GM19239 (cell line): ENCODE measurements at places on chromosomes 2 and 18.

- no peak for DNase-seq
These were observed 69.3 kb downstream of the BCL11A start for GRCh38 chr2:60484133-60484645.

DNA sequence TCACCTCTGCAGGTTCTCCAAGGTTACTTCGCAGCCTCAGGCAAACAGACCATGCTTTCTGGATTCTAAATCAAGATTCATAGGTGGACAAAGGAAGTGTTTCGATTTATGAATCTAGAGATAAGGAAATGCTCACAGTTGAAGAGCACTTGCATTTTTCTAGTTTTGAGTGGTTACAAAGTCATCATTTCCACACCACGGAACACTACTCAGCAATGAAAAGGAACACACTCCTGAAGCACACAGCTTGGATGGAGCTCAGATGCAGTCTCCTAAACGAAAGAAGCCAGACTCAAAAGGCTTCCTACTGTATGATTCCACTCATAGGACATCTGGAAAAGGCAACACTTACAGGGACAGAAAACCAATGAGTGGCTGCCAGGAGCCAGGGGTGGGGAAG is 31.7 kb downstream of the SDC1 start:
- DNase-seq: no peak

GRCh38 chr2:99101697-99102096 is 39.8 kb upstream of the C2orf15 start:
- no peak for DNase-seq

- no peak for DNase-seq
These were observed 3.8 kb downstream of the C2orf92 start for GRCh38 chr2:97673182-97673914.

DNA sequence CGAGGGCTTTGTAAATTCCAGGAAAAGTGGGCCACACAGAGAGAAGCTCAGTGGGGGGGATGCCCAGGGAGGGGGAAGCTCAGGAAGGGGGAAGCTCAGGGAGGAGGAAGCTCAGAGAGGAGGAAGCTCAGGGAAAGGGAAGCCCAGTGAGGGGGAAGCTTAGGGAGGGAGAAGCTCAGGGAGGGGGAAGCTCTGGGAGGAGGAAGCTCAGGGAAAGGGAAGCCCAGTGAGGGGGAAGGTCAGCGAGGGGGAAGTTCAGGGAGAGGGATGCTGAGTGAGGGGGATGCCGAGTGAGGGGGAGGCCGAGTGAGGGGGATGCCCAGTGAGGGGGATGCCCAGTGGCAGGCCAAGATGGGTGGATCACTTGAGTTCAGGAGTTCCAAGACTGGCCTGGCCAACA is 821 bp upstream of the CHRNG start:
- no peak for DNase-seq

GRCh38 chr2:60586081-60586480 is 32.6 kb upstream of the BCL11A start:
- DNase-seq: no peak

DNA sequence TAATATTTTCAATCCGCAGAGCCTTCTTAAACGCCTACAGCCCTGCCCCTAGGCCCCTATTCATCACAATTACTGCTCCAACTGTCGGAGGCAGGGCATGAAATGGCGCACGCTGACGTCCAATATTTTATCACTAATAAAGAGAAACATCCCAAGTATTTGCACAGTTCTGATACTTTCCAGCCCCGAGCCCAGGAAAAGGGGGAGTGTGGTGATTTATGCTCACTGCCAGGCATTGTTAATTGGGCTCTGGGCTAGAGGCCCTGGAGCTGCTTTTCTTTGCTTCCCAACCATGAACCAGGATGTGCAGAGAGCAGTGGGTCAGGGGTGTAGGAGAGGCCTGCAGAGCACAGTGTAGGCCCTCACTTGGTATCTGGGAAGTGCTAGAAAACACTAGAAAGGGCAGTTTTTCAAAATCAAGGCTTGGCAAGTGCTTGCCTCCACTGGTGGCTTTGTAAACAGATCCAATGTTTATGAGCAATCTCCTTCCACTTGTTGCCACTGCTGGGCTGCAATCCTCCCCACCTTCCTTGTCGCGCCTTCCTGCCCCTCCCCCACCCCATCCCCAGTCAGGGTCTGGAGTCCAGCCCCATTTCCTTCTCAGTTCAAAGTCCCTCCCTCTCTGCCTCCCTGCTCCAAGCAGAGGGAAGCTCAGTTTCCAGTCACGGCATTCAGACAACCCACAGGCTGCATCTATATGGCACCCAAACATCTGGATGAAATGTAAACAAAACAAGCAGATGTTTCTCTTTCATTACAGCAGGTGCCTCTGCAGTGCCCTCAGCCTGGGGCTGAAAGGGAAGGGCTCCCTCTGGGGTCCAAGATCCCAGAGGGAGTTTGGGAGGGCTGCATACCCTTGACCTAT is 83.9 kb upstream of the PKDCC start:
- no peak for DNase-seq

GRCh38 chr2:7953195-7953594 is 728.7 kb upstream of the ID2 start:
- no peak for DNase-seq

- no peak for DNase-seq
These were observed 261.8 kb downstream of the ERBB4 start for GRCh38 chr2:212276813-212277212.

GRCh38 chr18:78787751-78788150 is 191.9 kb upstream of the SALL3 start:
- no peak for DNase-seq

DNA sequence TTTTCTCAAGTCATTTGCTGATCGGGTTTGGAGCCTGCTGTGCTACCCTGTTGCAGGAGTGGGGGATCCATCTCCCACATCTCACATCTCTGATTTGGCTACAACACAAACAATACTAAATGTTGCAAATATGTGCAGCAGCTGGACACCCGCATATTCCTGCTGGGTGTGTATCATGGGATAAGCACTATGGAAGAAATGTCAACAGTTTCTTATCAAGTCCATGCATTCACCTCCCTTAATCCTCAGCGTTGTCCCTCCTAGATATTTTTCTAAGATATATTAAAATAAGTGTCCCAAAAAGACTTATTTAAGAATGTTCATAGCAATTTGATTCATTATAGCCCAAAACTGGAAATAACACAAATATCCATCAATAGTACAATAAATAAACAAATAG is 303.7 kb downstream of the TRIB2 start:
- no peak for DNase-seq

DNA sequence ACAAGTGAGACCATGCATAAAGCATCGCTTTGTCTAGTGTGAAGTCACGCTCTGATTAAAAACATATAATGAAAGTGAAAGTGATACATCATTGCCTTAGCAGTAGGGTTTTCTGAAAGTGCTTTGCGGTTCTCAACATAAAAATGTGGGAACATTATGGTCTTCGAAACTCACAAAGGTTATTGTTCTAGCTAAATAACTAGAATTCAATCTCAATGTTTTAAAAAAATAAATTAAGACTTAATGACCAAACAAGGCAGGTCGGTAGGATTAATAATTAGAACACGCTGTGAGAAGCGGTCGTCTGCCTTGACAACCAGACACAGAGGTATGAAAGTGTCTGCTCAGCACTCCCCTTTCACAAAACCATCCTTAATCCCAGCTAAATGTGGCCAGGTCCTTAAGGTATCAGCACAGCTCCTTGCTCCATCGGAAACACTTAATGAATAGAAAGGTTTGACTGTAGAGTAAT is 42.2 kb downstream of the KLHL14 start:
- DNase-seq: peak; percentile 4

DNA sequence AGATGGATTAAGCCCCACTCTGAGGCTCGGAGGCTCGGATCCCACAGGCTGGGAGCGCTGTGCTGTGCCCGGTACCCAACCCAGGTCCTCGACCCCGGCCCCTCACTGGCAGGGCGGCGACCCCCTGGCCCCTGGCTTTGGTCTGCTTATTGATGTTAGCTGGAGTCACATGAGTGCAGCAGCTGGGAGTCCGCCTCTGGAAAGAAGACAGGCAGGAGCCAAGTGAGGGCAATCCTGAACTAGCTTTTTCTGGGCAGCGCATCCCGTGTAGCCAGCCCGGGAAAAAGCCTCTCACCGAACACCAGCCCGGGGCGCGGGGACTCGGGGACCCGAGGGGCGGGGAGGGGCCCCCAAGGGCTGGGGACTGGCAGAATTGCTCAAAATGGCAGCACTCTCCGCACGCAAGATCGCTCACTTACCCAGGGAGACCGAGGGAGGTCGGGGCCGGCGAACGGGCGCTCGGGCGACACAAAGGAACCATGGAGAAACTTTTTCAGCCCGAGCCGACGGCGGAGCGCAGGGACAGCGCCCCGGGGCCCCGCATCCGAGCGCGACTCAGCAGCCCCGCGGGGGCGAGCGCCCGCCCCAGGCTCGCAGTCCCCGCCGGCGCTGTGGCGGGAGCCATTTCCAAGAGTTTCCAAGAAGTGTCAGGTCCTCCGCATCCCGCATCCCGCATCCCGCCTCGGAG is 567 bp downstream of the TMEM200C start:
- peak; percentile 26 for DNase-seq

DNA sequence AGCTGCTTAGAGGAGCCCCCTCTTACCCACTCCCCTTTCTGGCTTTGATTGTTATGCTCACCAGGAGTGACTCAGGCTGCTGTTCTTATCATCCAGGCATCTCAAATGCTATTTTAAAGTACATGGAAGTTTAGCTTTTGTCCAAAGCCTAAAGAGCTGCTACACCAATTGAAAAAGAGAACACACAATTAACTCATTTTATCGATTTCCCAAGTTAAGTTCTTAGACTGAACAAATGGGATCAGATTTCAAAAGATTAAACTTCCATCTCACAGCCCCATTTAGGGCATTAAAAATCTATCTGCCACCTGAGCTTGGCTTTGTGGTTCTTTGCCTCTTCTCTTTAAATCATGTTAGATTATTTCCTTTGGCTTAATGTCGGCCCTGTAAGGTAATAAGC is 81.2 kb downstream of the MYO5B start:
- no peak for DNase-seq

DNA sequence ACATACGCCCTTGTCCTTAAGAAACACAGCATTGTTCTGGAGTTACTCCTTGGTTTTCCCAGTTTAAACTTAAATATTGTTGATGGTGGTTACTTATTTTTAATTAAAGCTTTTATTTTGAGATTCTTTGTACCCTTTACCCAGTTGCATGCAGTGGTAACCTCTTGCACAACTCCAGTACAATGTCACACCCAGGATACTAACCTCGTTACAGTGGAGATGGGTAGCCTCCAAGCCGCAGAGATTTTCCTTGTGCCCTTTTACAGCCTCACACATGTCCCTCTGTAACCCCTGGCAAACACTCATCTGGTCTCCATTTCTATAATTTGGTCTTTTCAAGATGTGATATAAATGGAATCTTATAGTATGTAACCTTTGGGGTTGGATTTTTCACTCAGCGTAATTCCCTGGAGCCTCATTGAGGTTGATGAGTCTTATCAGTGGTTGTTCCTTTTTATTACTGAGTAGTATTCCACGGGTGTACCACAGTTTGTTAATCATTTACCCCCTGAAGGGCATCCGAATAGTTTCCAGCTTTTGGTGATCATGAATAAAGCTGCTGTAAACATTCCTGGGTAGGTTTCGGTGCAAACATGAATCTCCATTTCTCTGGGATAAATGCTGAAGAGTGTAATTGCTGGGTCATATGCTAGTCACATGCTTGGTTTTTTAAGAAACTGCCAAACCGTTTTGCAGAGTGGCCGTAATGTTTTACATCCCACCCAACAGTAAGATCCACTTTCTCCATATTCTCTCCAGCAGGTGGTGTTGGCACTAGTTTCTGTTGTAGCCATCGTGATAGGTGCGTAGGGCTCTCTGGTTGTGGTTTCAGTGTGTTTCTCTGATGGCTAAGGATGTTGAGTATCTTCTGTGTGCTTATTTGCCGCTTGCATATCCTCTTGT is 68.6 kb downstream of the DGKD start:
- no peak for DNase-seq

- DNase-seq: no peak
These were observed 5.6 kb upstream of the PPP4R1 start for GRCh38 chr18:9619990-9620389.

- no peak for DNase-seq
These were observed 745.1 kb downstream of the TSN start for GRCh38 chr2:122500316-122501105.

DNA sequence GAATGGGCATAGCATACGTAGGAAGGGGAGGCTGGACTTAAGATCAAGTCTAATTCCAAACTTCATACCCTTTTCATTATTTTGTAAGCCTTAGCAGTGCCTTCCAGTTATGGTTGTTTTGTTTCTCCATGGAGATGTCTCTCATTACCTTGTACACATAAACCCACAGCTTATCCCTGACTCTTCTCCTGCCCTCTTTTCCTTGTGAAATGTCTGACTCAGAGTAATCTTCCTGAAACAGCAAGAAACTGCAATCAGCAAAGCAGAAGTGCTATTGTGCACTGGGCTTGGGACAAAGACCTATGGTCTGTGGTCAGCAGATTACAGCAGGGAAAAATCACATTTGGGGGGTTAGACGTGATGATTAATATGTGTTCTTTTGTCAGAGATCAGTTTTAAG is 176.7 kb downstream of the IKZF2 start:
- DNase-seq: no peak

DNA sequence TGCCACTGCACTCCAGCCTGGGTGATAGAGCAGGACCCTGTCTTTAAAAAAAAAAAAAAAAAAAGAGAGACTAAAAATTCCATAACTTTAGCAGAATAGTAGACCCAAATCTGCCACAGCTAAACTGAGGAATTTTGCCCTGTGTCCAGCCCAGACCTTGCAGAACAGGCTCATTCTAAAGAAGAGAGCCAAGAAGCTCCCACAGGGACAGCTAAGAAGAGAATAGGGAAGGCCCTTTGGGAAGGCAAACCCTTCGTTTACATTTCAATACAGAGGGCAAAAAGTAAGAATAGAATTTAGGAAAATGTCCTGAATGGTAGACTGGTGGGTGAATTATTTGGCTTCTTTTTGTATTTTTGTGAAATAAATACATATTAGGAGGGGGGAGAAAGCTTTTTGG is 21.5 kb upstream of the BZW1 start:
- no peak for DNase-seq

GRCh38 chr2:172972005-172972619 is 103.5 kb upstream of the MAP3K20 start:
- peak; percentile 26 for DNase-seq

DNA sequence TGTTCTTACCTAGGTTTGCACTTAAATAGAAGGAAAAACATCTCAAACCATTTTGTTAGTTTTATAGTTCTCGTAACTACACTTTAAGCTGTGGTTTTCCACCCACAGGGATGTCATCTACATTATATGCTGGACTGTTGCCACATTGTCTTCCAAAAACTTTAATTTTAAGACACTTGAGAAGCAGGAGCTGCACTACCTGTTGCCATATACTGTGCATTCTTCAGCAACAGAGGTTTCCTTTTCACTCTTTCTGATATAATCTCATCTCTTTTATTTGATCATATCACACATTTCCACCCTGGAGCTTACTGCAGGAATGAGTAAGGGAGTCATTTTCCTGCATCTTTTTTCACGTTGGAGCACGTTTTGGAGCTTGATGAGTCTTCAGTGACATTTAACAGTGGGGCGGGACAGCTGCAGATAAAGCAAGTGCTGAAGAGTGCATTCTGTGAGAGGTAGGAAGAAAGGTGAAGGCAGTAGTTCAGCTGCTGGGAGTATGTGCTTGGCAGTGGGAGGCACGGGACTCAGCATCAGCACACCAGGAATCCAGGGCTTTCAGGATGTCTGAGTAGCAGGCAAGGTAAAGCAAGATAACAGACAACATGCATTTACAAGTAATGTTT is 3.8 kb downstream of the LIMS1 start:
- DNase-seq: no peak

GRCh38 chr2:94877129-94877528 is 5.9 kb downstream of the TEKT4 start:
- no peak for DNase-seq

GRCh38 chr2:121506621-121507020 is 24.1 kb upstream of the RNU4ATAC start:
- DNase-seq: no peak

- DNase-seq: no peak
These were observed 1948.4 kb upstream of the PIK3C3 start for GRCh38 chr18:40006634-40007033.
